ENCODE measurements at places on chromosomes 5 and 9. TPM values are rescaled to one million over a fixed set of nuclear protein-coding genes. Genes with fewer than 3 reads are reported as not detected.

Gene FOXI1
- not detected for total RNA-seq

Gene GSN
- total RNA-seq = 4,234 TPM

Gene EMB
- total RNA-seq = 23.1 TPM

Gene RBM27
- 34.0 TPM for total RNA-seq

Gene CD274
- total RNA-seq = 7.3 TPM

Gene SYNPO
- total RNA-seq = 191 TPM

Gene NR5A1
- total RNA-seq = not detected

Gene GALNT12
- 6.8 TPM for total RNA-seq

Gene PCDHGC4
- 7.9 TPM for total RNA-seq

Gene TSSK1B
- total RNA-seq = not detected

Gene SLC28A3
- not detected for total RNA-seq

Gene CCDC192
- not detected for total RNA-seq

Gene ORM1
- not detected for total RNA-seq

Gene BSPRY
- 0.14 TPM for total RNA-seq

Gene CCL19
- 8.0 TPM for total RNA-seq

Gene IFNA17
- total RNA-seq = not detected

Gene SLC46A2
- 2.0 TPM for total RNA-seq

Gene THG1L
- 9.5 TPM for total RNA-seq

Gene EGFLAM
- 10.7 TPM for total RNA-seq

Gene IFNA2
- total RNA-seq = not detected

Gene KCNV2
- total RNA-seq = not detected

Gene TUSC1
- total RNA-seq = 42.1 TPM

Gene GABRA6
- not detected for total RNA-seq

Gene ZBTB43
- total RNA-seq = 12.5 TPM

Gene NDOR1
- 17.7 TPM for total RNA-seq

Gene FAM78A
- 5.0 TPM for total RNA-seq

All from thoracic aorta (tissue), 2 donors.